GM13977 (cell line): ENCODE measurements at places on chromosomes 5 and 9.

GRCh38 chr5:57033103-57033502, 81.2 kb upstream of the MIER3 start:
- no peak for DNase-seq

- DNase-seq, result no peak
These were observed 38.8 kb upstream of the ZNF618 start for GRCh38 chr9:113837334-113837733.

- no peak for DNase-seq
These were observed 164.8 kb downstream of the DEPDC1B start for GRCh38 chr5:60535198-60535597.

DNA sequence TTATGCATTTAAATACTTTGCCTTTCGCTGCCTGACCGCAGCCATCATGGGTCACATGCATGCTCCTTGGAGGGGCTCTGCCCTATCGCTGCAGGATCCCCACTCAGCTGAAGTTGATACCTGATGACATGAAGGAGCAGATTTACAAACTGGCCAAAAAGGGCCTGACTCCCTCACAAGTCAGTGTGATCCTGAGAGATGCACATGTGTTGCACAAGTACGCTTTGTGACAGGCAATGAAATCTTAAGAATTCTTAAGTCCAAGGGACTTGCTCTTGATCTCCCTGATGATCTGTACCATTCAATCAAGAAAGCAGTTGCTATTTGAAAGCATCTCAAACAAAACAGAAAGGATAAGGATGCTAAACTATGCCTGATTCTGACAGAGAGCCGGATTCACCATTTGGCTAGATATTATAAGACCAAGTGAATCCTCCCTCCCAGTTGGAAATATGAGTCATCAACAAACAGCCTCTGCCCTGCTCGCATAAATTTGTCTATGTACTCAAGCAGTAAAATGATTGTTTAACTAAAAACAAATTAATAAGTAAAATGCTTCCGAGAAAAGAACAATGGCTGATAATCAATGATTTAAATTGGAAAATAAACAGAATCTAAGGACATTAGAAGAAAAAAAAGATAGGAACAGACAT, 41.6 kb upstream of the PPP2CA start:
- no peak for DNase-seq

- no peak for DNase-seq
These were observed 379.8 kb downstream of the KDM4C start for GRCh38 chr9:7137571-7137970.

GRCh38 chr9:109192732-109193361, 25.8 kb upstream of the FRRS1L start:
- DNase-seq, result no peak

DNA sequence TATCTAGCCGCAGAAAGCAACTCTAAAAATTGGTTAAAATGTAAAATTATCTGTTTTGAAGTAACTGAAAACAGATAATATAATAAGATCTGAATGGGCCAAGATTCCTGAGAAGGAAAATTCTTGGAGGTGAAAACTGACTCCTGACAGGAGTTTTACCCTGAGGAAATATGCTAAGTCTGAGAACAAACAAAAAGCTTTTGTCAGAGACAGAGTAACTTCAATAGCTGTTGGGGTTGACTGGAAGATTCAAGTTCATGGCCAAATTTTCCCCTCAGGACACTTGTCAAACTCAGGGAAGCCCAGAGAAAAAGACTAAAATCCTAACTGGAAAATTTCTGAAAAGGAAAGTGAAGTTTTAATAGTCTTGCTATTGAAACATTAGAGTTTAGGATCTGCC, 5.7 kb downstream of the PCDHB4 start:
- DNase-seq, result no peak
